ENCODE measurements at places on chromosomes 12 and 14.

- DNase-seq: no peak
Measured at GRCh38 chr14:85566603-85567002, 36.7 kb downstream of the FLRT2 start.

- no peak for DNase-seq
Measured at GRCh38 chr12:91819132-91819447, 326.6 kb downstream of the BTG1 start.

DNA sequence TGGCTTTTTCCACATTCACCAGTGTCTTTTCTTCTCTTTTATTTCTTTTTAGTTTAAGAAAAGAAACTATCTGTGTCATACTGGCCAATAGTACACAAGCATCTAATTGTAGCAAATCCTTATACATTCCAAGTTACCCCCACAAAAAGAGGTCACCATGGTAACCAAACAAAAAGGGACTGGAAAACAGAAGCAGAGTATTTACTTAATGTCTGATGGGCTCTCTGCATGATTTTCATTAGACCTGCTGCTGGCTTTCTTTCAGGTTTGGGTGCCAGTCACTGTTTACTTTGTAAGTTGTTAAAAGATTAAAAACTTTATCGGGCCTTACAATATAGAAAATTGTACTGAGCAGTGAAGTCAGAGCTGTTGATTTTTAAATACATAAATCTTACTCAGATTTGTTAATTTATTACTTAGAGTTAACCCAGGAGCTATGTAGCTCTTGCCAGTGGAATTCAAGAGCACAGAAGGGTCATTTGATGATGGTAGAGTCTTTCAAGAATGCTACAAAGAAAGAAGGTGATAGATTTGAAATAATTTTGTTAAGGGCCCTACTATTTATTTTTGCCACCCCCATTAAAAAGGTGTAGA lies 123.9 kb downstream of the BRMS1L start:
- DNase-seq: peak; percentile 100

- no peak for DNase-seq
Measured at GRCh38 chr12:100545092-100545491, 28.4 kb upstream of the GAS2L3 start.
